ENCODE measurements at places on chromosomes 16 and 17.
A peak's percentile ranks its signal among the peaks of the same experiment; 100 is the strongest.

DNA sequence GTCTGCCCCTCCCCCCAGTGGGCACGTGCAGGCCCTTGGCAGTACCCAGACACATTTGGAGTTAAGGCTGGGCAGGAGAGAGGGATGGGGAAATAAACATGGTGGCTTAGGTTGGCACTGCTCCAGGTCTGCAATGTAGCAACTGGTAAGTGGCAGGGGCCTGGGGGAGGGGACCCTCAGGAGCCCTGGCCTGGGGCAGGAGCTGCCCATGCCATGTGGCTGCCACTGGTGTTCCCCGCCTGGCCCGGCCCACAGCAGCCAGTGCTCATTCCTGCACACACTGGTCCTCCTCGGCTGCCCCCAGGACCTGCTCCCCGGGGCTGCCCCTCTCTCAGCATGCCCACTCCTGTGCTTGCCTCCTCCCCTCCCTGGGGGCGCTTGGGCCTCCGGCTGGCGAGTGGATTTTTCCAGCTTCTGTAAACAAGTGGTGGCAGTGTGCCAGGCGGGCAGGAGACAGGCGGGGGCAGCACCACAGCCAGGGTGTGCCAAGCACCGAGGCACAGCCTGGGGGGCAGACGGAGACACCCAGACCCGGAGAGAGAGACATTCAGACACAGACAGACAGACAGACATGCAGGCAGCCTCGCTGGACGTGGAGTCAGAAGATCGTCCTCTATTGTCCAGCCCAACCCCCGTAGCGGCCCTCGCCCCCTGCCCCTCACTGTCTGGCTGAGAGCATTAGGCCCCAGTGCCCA lies 9.4 kb downstream of the THRA start:
- peak; percentile 89 for DNase-seq

- DNase-seq = no peak
Observed at GRCh38 chr16:22659933-22660332, 149.2 kb downstream of the NPIPB5 start.

- no peak for DNase-seq
Observed at GRCh38 chr17:30379303-30379902, 676 bp downstream of the CPD start.

DNA sequence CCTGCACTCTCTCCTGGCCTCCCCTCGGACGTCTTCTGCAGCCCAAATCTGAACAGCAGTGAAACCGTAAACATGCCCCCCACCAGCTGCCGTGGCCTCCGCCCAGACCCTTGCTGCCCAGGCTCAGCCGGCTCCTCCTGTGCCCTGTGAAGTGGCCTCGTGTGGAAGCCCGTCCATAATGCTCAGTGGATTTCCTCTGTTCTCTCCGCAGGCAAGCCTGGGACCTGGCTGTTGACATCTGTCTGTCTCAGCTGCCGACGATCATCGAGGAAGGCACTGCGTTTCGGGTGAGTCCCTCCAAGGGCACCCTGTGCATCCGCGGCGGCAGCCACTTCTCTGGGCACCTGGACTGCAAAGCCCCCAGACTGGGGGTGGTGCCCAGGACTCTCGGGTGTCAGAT lies 153.9 kb upstream of the CHMP6 start:
- no peak for DNase-seq

- no peak for DNase-seq
Observed at GRCh38 chr17:41322903-41323895, 7.7 kb upstream of the KRTAP17-1 start.

- DNase-seq = no peak
Observed at GRCh38 chr16:56915336-56916119, 16.4 kb upstream of the HERPUD1 start.

- DNase-seq = no peak
Observed at GRCh38 chr17:82648742-82649331, 593 bp upstream of the WDR45B start.

DNA sequence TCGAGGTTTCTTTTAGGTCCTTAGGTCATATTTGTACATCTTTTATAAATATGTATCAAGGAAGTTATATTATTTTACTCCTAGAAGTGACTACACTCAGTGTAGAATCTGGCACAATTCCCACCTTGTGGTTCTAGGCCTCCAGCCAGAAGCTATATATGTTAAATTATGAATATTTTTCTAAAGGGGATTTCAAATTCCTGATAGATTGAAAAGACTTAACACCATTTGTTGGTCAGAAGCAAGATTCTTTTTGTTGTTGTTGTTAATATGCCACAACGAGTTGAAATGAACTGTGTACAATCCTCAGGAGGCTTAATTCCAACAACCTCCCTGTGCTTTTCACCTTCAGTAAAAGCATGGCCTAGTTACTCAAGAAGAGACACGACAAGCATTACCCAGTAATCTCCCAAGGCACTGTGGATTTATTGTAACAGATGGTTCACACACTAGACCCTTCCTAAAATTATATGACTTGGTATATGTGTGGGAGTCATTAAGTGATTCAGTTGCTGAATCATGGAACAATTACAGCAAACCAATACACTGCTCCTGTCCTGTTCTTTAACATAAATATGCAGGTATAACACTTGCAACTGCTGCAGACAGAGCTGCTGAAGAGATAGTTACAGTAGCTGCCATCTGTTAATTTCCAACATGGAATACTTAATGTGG lies 964.4 kb upstream of the GOT2 start:
- no peak for DNase-seq

DNA sequence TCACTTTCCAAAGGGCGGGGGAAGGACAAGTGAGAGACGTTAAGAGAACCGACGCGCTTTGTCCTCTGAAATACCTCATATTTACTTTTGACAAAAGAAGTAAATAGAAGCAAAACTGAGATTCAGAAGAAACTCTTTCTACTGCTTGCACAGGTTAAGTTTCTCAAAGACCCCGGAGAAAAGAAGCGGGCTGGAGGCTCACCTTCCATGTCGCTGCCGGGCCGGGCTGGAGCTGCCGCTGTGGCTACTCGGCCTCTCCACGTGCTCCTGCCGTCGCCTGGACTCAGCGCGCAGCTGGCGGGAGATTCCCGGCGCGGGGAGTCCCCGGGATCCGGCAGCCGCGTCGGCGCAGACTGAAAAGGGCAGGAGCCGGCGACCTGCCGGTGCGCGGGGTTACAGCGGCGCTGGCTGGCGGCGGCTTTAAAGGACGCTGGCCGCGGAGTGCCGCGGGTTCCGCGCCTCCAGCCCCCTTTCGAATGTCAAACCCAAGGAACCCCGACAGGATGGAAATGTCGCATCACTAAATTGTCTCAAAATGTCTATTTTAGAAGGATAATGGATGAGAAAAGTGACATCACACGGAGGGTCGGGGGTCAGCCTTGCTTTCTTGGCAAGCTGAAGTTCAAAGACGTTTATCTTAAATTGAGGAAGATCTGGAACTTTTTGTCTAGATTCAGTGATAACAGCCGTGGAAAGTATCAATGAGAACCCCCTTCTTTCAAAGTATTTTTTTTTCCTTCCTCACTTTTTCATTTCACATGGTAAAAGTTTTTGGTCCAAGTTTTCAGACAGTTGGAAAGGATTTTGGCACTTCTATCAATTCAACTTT lies at the start of gene IKZF3:
Gene IKZF3, minus strand, starts transcription at position 395 of the 829 bp plus-strand sequence. Its CDS starts 186 bp downstream, at position 209.
- no peak for DNase-seq

DNA sequence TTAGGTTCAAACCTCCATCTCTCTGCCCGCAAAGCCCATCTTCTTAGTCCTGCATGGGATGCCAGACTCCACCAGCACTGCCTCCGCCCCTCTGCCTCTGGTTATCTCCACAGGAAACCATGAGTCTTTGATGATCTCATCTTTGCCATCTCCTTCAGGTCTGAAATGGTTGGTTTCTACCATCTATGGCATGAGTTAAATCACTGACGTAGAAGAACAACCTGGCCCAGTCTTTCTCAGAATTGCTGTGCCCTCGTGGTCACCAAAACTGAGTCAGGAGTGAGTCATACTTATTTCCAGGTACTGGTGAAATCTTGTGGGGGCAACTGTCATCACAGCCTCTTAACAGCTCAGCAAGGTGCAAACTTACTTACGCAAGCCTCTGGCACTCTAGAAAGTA lies 468.7 kb upstream of the C16orf82 start:
- no peak for DNase-seq

DNA sequence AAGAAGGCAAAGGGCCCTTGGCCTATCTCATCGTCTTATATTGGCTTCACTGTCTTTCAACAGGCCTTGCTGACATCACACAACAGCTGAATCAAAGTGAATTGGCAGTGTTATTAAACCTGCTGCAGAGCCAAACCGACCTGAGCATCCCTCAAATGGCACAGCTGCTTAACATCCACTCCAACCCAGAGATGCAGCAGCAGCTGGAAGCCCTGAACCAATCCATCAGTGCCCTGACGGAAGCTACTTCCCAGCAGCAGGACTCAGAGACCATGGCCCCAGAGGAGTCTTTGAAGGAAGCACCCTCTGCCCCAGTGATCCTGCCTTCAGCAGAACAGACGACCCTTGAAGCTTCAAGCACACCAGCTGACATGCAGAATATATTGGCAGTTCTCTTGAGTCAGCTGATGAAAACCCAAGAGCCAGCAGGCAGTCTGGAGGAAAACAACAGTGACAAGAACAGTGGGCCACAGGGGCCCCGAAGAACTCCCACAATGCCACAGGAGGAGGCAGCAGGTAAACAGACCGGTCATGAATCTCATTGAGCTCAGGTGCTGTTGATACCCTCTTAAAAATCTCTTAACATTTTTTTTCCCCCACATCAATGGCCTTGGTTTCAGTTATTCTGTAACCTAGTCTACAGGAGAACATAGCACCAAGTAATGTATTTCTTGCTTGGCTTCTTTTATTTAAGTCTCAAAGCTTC lies 64.7 kb downstream of the CDK12 start:
- DNase-seq = peak; percentile 7

- DNase-seq = no peak
Observed at GRCh38 chr16:85935391-85935973, 36.5 kb downstream of the IRF8 start.

- DNase-seq = no peak
Observed at GRCh38 chr17:82603981-82604448, 44.2 kb downstream of the WDR45B start.

DNA sequence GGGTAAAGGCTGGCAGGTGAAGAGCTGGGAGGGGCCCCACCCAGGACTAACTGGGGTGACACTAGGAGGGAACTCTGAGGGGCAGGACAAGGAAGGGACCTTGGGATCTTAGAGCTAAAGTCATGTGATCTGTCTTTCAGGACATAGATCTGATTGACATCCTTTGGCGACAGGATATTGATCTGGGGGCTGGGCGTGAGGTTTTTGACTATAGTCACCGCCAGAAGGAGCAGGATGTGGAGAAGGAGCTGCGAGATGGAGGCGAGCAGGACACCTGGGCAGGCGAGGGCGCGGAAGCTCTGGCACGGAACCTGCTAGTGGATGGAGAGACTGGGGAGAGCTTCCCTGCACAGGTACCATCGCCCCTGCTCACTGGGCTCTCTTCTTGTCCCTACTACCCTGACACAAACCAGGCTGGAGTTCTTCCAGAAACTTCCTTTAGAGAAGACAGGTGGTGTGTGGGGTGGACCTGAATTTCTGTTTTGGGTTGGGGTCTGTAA lies 8.1 kb downstream of the NFE2L1 start:
- DNase-seq = no peak

DNA sequence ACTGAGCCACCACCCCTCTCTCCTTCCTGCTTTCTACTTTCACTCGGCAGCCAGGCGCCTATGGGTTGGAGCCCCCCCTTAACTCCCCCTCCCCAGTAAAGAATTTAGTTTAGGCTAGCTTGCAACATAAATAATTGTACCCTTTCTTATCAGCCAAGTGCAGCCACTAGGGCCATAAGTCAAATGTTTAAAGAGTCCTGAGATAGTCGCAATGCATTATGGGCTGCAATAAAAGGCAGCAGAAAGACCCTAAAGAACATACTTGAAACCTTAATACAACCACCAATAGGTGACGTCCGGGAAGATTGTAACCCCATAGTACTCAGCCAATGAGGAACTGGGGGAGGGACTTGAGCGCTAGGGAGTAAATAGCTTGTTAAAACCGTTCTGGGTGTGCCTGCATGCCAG lies 40.5 kb downstream of the C16orf82 start:
- DNase-seq = no peak

- DNase-seq = no peak
Observed at GRCh38 chr16:68091380-68092261, 6.5 kb downstream of the NFATC3 start.

GRCh38 chr17:44334727-44335126 lies 10.1 kb upstream of the SLC25A39 start:
- no peak for DNase-seq

GRCh38 chr16:46857368-46857945 lies 26.5 kb upstream of the C16orf87 start:
- DNase-seq = no peak

DNA sequence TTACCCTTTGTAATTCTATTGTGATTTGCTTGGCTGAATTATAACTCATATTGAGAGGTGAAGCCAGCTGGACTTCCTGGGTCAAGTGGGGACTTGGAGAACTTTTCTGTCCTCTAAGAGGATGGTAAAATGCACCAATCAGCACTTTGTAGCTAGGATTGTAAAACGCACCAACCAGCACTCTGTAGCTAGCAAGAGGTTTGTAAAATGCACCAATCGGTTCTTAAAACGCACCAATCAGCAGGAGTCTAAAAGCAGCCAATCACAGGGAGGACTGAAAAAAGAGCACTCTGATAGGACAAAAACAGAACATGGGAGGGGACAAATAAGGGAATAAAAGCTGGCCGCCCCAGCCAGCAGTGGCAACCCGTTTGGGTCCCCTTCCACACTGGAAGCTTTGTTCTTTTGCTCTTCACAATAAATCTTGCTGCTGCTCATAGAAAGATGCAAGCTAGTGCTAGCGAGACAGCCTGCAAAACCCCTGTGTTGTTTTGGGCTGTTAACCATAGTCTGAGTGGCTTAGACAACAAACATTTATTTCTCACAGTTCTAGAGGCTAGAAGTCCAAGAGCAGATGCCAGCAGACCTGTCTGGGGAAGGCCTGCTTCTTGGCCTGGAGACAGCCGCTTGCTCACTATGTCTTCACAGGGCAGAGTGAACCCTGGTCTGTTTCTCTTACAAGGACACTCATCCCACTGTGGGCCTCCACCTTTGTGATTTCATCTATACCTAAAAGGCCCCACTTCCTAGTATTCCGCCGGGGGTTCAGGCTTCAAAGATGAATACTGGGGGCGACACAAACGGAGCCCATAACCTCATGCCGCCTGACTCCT lies 39.0 kb upstream of the CRISPLD2 start:
- DNase-seq = no peak

GRCh38 chr17:19287651-19288050 lies 50.5 kb downstream of the EPN2 start:
- DNase-seq = no peak

DNA sequence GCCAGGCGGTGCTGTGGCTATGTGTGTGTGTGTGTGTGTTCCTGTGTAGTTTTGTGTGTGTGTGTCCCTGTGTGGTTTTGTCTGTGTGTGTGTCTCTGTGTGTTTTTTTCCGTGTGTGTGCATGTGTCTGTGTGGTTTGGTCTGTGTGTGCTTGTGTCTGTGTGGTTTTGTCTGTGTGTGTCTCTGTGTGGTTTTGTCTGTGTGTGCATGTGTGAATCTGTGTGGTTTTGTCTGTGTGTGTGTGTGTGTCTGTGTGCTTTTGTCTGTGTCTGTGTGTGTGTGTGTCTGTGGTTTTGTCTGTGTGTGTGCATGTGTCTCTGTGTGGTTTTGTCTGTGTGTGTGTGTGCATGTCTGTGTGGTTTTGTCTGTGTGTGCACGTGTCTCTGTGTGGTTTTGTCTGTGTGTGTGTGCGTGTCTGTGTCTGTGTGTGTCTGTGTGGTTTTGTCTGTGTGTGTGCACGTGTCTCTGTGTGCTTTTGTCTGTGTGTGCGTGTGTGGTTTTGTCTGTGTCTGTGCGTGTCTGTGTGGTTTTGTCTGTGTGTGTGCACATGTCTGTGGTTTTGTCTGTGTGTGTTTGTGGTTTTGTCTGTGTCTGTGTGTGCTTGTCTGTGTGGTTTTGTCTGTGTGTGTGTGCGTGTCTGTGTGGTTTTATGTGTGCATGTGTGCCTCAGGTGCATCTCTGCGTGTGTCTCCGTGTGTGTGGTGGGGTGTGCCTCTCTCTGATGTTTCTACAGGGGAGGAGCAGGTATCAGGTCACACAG lies 62.3 kb downstream of the ZDHHC7 start:
- DNase-seq = no peak
